ENCODE measurements at places on chromosomes 16 and 17.

- DNase-seq = no peak
Observed at GRCh38 chr17:57559634-57560318, 185.3 kb downstream of the CCDC182 start.

GRCh38 chr16:4624827-4625559, 367 bp downstream of the MGRN1 start:
- peak; percentile 60 for DNase-seq

GRCh38 chr16:57675741-57676551, 7.8 kb downstream of the ADGRG3 start:
- DNase-seq = no peak

DNA sequence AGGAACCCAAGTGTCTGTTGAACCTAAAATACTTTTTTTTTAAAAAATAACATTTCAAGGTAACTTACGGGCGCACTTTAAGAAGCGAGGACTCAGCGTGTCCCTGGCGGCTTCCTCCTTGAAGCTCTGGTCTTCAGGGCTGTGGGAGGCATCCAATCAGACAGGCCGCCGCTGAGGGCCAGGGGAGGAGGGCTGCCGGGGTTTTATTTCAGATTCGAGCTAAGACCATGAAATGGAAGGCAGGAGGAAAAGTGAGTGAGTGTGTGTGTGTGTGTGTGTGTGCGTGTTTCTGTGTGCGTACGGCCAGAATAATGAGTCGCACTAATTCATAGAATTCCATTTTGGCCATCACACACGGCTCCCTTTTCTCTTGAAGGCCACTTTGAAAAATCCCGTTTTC, 41.1 kb downstream of the C16orf78 start:
- no peak for DNase-seq
